IMR-90 (cell line): ENCODE measurements at places on chromosomes 7 and 10. TPM values are rescaled to one million over a fixed set of nuclear protein-coding genes. Genes with fewer than 3 reads are reported as not detected.

Gene FAM131B
- 3.7 and 4.3 TPM in 2 replicates for polyA plus RNA-seq

Gene CTAGE8
- not detected in 2 replicates for polyA plus RNA-seq

Gene GIMAP6
- polyA plus RNA-seq = not detected in 2 replicates

Gene PRSS37
- polyA plus RNA-seq = not detected in 2 replicates

Gene INMT
- 0.34 and 0.39 TPM in 2 replicates for polyA plus RNA-seq

Gene NODAL
- not detected in 2 replicates for polyA plus RNA-seq

Gene SPDYE8
- polyA plus RNA-seq = not detected in 2 replicates

GRCh38 chr10:26044141-26044749 lies 110.2 kb downstream of the MYO3A start:
- no peaks in the 10 kb centered on the region for H3K4me1 ChIP-seq
- no peak for DNase-seq
- no peak overlapping the region for H3K27ac ChIP-seq

DNA sequence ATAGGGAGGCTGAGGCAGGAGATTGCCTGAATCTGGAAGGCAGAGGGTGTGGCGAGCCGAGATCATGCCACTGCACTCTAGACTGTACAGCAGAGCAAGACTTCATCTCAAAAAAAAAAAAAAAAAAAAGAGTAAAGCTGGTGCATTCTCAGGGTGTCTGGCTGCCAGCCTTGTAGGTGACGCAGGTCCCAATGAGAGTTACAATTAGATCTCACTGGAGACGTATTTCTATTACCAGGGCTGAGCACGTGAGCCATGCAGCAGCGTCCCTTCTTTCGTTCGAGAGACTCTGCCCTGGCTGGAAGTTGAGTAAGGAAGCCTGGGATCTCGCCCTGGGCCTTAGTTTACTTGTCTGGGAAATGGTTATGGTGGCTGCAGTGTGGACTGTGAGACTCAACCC lies 22.4 kb upstream of the ZMIZ1 start:
- H3K27me3 ChIP-seq = peaks cover 20% of the 10 kb centered on the region
- H3K36me3 ChIP-seq = no peaks in the 10 kb centered on the region
- H3K27ac ChIP-seq = no peak overlapping the region
- DNase-seq = no peak
- H3K4me1 ChIP-seq = peaks cover 2% of the 10 kb centered on the region; the same call in 1 of the 2 replicates

DNA sequence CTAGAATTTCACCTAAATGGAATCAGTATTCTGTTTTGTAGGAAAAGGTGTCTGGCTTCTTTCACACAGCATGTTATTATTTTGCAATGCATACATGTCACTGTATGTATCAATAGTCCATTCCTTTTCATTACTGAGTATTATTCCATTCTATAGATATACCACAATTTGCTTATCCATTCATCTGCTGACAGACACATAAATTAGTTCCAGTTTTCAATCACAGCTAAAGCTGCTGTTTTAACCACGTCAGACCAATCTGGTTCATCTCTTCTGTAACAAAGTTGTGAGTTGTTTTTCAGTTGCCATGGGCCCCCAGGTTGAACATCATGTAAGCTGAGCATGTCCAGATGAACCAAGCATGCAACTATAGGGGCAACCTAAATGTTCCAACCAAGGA lies 282.1 kb upstream of the MKLN1 start:
- H3K4me3 ChIP-seq = no peak overlapping the region
- peaks cover 6% of the 10 kb centered on the region for H3K4me1 ChIP-seq
- DNase-seq = no peak
- H3K27ac ChIP-seq = no peak overlapping the region
- no peaks in the 10 kb centered on the region for H3K27me3 ChIP-seq
- peaks cover 8% of the 10 kb centered on the region; the same call in 1 of the 2 replicates for H3K36me3 ChIP-seq

GRCh38 chr10:58851606-58852005 lies 324.8 kb upstream of the PHYHIPL start:
- H3K27me3 ChIP-seq = no peaks in the 10 kb centered on the region
- peaks cover 2% of the 10 kb centered on the region; the same call in 1 of the 2 replicates for H3K4me1 ChIP-seq
- H3K36me3 ChIP-seq = no peaks in the 10 kb centered on the region
- H3K4me3 ChIP-seq = no peak overlapping the region
- H3K27ac ChIP-seq = no peak overlapping the region

DNA sequence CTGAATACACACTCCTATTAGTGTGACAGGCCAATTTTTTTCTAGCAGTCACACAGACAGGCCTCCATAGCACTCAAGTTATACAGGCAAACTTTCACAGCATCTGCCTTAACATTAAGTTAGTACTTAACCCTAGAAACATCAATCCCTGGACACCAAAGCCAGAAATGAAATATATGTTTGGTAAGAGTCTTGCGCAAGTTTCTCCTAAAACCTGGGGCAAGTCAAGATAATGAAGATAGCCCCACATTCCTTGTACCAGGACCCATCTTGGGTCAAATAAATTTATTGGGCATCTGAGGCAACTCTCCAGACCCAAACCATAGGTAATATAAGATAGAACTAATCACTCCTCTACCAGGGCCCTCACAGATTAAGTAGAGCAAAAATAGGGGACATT lies 70.8 kb upstream of the ZNF92 start:
- no peak for DNase-seq
- H3K27me3 ChIP-seq = no peaks in the 10 kb centered on the region
- no peaks in the 10 kb centered on the region for H3K4me1 ChIP-seq
- H3K27ac ChIP-seq = no peak overlapping the region
- no peaks in the 10 kb centered on the region for H3K36me3 ChIP-seq

DNA sequence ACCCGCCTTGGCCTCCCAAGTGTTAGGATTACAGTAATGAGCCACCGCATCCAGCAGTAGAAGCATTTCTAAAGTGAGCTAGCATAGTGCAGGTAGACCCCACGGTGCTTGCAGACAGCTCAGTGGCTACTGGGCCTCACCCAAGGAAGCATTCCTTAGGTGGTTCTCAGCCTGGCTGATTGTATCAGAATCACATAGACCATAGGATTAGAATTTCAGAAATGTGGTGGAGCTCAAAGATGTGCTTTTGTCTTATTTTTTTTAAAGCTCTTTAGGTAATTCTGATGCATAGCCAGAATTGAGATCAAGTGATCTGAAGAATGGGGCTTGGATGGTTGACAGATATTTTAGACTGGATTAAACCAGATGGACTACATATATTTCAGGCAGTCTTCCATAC lies 10.9 kb downstream of the ANLN start:
- H3K4me3 ChIP-seq = no peak overlapping the region
- H3K27ac ChIP-seq = peak overlapping the region; percentile 41; the same call in 1 of the 2 replicates
- peaks cover 2% of the 10 kb centered on the region for H3K4me1 ChIP-seq
- H3K36me3 ChIP-seq = peaks cover 7% of the 10 kb centered on the region
- DNase-seq = peak; percentile 57

DNA sequence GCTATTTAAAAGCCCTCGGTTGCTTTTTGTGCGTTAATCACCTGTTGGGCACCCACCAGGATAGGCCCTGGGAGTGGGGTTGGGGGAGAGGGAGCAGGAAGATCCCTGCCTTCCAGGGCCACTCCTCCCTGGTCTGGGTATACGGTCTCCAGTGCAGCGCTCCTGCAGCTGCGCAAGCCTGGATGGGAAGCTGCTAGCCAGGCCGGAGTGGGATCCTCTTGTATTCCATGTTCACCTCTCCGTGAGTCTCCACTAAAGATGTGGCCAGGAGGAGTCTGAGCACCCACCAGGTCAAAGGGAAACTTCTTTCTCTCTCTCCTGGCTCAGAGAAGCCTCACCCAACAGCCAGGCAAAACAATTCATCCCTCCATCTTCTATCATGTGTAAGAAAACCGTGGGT lies 78.8 kb upstream of the ANLN start:
- DNase-seq = no peak
- no peaks in the 10 kb centered on the region for H3K4me1 ChIP-seq
- no peak overlapping the region for H3K4me3 ChIP-seq
- H3K27ac ChIP-seq = no peak overlapping the region
- no peaks in the 10 kb centered on the region for H3K36me3 ChIP-seq
- peaks cover 9% of the 10 kb centered on the region for H3K27me3 ChIP-seq

DNA sequence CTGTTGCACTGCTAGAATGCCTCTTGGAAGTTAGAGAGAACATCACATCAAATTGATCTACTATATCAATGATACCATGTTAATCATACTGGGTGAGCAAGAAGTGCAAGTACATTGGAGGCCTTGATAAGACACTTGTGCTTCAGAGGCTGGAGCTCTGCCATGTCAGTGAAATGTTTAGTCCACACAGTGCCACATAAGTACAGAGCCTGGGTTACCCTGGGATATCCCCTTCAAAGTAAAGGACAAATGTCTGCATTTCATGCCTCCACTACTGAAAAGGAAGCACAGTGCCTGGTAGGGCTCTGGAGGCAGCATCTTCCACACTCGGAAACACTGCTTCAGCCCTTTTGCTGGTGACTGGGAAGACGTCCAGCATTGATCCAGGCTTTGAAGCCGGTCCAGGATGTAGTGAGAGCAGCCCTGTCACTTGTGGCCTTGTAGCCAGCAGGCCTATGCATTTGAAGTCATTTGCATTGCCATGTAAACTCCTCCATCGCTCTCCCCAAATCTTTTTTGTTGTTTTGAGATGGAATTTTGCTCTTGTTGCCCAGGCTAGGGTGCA lies 15.7 kb upstream of the STN1 start:
- H3K36me3 ChIP-seq = no peaks in the 10 kb centered on the region
- peaks cover 13% of the 10 kb centered on the region for H3K27me3 ChIP-seq
- no peak overlapping the region for H3K4me3 ChIP-seq
- H3K4me1 ChIP-seq = no peaks in the 10 kb centered on the region
